Dermis microvascular lymphatic vessel endothelial cell (primary cell): ENCODE measurements at places on chromosomes 7 and 10.
A peak's percentile ranks its signal among the peaks of the same experiment; 100 is the strongest.

DNA sequence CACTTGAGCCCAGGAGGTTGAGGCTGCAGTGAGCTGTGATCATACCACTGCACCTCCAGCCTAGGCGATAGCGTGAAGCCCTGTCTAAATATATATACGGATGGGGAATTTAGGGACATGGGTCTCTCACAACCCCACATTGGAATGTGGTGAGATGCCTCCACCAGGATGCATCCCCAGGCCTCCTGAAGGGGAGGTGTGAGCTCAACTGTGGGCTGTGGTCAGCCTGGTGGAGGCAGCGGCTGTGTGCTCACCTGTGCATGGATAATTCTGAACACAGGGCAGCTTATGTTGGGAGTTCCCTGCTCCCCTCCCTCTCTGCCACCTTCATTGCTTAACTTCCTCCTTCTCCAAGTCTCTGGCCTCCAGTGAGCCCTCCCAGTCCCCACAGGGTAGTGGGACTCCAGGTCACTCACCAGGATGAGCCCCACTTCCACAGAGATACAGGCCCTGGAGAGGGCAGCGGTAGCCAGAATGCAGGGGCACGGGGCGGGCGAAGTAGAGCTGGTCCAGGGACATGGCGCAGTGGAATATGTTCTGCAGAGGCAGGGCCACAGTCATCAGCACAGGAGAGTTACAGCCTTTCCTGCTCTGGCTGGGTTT is 30.4 kb downstream of the PYROXD2 start:
- DNase-seq = no peak

- DNase-seq = no peak
These were observed 49.4 kb downstream of the NOD1 start for GRCh38 chr7:30429156-30429530.

DNA sequence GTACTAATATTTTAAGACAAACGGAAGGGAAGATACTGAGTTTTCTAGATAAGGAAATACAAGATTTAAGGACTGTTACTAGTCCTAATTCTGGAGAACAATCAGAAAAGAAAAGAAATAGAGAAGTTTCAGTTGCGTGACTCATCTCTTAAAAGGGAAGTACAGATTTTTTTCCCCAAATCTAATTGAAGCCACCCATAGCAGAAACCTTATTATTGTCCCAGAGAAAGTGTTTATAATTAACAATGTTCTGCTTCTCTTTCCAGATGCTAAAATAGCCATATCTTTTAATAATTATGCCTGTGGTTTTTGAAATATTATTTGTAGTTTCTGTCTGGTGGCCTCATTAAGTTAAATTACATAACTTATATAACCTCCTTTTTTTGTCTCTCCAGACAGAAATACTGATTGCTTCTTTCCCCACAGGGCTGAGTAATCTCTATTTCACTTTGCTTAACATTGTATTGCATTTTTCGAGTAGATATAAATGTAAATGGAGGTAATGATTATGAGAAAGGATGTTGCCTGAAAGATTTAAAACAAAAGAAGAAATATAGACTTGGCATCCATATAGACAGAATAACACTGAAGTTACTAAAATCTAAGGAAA is 240.7 kb upstream of the MBL2 start:
- no peak for DNase-seq

DNA sequence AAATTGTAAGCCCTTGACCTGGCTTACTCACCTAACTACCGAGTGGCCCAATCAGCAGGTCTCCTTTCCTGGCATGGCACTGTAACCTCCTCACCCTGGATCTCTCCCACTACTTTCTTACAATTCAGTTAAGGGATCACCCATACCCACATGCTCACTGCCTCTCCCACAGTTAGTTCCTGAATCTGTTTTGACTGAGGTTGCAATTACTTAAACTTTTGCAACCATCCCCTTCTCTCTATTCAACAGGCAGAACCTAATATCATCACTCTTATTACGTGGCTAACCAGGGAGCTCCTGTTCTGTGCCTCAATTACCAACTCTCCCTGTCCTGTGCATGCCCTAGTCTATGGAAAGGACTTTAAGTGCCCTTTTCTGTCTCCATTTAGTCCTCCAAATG is 84.2 kb upstream of the IKZF1 start:
- DNase-seq = no peak

DNA sequence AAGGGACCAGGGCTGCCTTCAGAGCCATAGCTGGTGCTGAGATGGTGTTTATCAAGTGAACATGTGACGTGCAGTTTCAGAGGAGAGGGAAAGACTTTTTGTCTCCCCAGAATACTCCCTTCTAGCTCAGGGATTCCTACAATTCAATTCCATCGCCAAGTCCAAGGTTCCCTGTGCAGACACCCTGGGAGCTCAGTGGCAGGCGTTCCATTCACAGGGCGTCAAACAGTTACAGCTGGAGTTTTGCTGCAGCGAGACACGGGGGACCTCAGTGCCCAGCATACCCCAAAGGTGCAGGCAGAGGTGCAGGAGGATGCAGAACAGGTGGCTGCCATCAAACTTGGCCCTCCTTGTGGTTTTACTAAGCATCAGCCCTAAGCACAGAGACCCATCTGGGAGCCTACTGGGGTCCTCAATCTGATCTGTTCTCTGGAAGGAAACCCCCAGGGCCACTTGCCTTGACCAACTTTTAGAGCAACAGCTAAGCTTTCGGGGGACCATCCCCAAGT is 846 bp upstream of the CALML5 start:
- DNase-seq = no peak

DNA sequence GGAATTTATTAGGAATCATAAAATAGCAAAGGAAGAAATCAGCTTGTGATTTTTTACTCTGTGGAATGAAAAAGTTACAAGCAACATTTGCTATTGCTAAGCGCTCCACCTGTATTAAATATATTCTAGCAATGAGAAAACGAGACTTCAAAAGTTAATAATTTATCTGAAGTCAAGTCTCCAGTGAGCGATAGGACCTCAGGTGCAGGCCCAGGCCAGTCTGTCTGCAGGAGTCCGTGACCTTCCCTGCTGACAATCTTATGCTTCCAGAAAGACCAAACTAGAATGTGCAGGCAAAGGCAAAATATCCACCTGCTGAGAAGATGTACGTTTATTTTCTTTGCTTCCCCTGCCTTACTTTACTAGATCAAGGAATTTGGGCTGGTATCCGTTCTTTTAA is 22.7 kb downstream of the MRC1 start:
- DNase-seq = no peak

DNA sequence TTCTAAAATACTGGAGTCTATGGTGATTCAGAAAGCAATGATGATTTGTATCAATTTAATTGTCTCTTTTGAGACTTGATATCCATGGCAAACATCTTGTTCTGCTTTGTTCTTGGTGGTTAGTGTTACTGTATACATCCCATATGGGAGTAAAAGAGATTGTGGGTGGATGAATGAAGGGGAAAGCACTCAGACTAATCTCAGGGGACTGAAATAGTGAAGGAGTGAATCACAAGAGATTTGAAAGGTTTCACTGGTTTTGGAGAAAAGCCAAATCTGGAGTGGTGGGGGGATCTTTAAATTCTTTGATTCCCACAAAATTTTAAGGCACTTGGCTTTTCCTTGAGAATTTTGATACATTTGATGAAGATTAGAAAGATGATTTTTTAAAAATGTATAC is 369.4 kb downstream of the INHBA start:
- DNase-seq = no peak

DNA sequence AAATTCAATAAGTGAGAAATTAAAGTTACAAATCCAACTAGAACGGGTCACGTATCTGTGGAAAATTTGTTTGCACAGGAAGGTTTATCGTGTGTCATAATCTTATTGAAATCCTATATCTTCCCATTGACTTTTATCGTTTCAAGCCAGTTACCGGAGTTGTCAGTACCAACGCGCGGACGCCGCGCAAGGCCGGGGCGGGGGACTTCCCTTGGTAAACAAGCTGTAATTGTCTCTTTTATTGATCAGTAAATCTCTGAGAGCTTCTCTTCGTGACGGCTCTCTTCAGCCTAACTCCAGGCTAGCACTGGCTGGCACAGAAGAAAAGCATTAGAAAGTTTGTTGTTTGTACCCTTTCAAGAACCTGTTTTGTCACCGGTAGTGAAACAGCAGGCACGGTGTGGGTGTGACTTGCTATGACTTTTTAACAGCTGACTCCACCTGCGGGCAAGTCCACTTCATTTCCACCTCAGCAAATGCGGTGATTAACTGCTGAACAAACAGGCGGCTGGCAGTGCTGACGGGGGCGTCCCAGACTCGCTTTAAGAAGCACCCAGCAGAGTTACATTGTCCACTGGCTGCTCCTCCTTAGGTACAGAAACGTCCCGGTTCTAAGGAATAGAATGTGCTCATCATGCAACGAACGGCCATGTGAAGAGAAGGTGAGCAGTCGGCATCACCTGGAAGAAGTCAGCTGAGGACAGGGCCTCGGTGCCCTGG is 215.8 kb downstream of the MAD1L1 start:
- DNase-seq = no peak

GRCh38 chr7:117051808-117052207 is 98.5 kb downstream of the ST7 start:
- no peak for DNase-seq

- DNase-seq = no peak
These were observed 357.7 kb downstream of the FGFR2 start for GRCh38 chr10:121240556-121240955.

- peak; percentile 88 for DNase-seq
These were observed 23.6 kb upstream of the SRI start for GRCh38 chr7:88243345-88243909.

DNA sequence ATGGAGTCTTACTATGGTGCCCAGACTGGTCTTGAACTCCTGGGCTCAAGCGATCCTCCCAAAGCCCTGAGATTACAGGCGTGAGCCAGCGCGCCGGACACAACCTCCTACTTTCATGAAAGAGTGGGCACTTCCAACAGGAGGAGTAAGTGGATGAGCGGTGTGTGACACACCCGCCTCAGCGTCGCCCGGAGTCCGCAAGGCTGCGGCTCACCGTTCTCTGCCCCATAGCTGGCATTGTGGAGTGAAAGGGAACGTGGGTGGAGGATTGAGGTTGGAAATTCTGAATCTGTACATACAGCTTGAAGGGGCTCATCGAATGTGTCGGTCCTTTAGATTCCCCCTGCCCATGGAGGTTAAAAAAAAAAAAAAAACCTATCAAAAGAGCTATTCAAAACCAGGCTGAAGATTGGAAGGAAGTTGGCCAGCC is 524 bp upstream of the PRXL2A start:
- peak; percentile 62 for DNase-seq

- DNase-seq = no peak
These were observed 70.1 kb upstream of the VWC2 start for GRCh38 chr7:49703337-49703736.

DNA sequence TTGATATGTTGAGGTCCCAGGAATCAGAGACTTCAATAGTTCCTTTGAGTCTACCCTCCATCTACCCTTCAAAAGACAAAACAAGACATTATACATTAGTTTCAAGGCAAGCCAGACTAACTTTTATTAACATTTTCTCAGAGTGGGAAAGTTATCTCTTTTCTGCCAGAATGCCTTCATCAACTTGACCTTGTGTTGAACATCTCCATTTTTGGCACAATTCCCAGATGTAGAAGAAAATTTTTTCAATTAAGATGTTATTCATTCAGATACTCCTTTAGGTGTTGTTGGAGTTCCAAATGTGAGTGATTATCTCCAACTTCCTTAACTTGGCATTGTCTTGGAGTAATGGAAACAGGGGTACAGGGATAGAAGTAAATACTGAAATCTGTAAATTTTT is 59.1 kb downstream of the NRF1 start:
- no peak for DNase-seq
